NCI-H1048 (cell line): ENCODE measurements at places on chromosomes 7 and 10.

GRCh38 chr7:2040893-2041270 is 191.9 kb downstream of the MAD1L1 start:
- DNase-seq: no peak

GRCh38 chr7:13886356-13886755 is 103.1 kb downstream of the ETV1 start:
- DNase-seq: no peak

DNA sequence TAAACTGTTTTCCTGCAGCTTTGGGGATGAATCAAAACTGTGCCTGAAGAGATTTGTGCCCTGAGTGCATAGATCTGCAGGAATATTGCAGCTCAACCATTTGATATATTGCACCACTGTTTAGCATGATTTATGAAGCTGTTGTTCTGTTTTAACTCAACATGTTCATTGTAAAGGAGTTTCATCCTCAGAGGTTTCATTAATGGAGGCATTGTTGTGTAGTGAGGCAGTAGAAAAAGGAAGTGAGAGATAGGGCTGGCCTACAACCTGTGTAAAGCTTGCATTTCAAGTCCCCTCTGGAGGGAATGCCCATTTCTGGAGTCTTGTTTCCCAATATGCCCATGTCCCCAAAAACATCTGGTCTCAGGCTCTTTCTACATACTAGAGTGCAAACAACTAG is 67.5 kb downstream of the DNAJC12 start:
- DNase-seq: no peak

DNA sequence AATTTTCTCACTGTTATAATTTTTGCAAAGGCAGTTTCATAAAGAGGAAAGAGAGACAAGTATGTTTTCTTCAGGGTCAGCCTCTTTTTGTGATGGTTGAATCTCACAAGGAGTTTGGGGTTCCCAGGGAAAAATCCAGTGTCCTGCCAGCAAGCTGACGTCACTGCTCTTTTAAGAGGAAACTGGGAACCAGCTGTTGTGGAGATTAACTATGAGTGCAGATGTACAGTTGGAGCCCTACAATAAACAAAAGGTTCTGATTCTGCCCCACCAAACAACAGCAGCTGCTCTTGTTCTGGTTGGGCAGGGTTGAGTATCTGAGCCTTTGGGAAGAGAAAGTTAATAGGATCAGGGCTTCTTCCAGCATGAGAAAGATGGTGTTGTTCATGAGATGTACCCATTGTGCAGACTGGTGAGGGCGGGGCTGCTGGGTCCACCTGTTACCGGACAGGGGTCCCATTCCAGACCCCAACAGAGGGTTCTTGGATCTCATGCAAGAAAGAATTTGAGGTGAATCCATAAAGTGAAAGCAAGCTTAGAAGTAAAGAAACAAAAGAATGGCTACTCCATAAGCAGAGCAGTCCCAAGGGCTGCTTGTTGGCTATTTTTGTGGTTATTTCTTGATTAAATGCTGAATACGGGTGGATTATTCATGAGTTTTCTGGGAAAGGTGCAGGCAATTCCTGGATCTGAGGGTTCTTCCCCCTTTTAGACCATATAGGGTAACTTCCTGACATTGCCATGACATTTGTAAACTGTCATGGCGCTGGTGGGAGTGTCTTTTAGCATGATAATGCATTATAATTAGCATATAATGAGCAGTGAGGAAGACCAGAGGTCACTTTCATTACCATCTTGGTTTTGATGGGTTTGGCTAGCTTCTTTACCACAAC is 12.5 kb downstream of the PRF1 start:
- DNase-seq: no peak

GRCh38 chr7:29593459-29593858 is 29.8 kb downstream of the PRR15 start:
- no peak for DNase-seq

GRCh38 chr10:119863951-119864565 is 8.6 kb downstream of the MCMBP start:
- DNase-seq: no peak

- DNase-seq: no peak
Observed at GRCh38 chr7:121505021-121505420, 108.9 kb upstream of the FAM3C start.

GRCh38 chr10:84356928-84357327 is 28.5 kb downstream of the CCSER2 start:
- no peak for DNase-seq

DNA sequence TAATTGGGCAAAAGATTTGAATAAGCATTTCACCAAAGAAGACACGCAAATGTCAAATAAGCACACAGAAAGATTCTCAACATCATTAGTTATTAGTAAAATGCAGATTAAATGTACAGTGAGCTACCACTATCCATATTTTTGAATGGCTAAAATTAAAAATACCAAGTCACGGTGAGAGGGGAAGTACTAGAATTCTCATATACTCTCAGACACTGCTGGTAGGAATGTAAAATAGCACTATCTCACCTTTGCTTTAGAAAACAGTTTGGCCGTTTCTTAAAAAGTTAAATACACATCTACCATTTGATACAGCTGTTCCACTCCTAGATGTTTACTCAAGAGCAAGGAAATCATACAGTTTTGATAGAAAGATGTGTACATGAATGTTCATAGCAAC is 115.8 kb upstream of the CELF2 start:
- DNase-seq: no peak

DNA sequence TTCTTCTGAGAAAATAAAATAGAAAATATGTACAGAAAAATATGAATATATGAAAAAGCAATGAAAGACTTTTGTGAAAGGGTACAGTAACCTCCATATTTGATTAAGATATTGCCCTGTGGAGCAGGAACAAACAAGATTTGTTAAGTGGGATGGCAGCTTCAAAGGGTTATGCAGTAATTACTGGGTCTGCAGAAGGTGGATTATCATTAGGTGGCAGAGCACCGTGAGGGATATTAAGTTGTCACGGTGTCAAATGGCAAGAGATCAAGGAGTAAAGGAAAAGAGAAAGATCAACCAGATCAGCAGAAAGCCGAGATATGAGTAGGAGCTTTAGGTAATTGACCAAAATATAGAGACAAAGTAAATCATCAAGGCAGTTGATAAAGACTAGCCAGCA is 44.1 kb downstream of the DGKB start:
- no peak for DNase-seq

DNA sequence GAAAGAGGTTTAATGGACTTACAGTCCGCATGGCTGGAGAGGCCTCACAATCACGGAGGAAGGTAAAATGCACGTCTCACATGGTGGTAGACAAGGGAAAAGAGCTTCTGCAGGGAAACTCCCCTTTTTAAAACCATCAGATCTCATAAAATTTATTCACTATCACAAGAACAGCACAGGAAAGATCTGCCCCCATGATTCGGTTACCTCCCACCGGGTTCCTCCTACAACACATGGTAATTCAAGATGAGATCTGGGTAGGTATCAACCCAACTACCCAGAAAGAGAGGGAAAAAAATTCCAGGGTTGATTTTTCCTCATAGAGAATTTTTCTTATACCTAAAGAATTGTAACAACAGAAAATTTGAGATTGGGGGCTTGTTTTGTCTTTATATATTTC is 13.9 kb downstream of the RAPGEF5 start:
- DNase-seq: no peak

GRCh38 chr7:96826089-96826488 is 116.4 kb upstream of the SEM1 start:
- no peak for DNase-seq

DNA sequence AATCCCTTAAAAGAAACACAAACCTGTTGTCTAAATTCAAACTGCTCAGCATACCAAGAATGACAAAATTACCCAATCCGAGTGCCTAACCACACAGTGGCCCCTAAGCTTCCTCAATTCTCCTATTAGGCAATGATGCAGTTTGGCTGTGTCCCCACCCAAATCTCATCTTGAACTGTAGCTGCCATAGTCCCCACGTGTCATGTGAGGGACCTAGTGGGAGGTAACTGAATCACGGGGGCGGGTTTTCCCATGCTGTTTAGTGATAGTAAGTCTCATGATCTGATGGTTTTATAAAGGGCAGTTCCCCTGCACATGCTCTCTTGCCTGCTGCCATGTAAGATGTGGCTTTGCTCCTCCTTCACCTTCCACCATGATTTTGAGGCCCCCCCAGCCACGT is 21.9 kb downstream of the PSAP start:
- DNase-seq: no peak

DNA sequence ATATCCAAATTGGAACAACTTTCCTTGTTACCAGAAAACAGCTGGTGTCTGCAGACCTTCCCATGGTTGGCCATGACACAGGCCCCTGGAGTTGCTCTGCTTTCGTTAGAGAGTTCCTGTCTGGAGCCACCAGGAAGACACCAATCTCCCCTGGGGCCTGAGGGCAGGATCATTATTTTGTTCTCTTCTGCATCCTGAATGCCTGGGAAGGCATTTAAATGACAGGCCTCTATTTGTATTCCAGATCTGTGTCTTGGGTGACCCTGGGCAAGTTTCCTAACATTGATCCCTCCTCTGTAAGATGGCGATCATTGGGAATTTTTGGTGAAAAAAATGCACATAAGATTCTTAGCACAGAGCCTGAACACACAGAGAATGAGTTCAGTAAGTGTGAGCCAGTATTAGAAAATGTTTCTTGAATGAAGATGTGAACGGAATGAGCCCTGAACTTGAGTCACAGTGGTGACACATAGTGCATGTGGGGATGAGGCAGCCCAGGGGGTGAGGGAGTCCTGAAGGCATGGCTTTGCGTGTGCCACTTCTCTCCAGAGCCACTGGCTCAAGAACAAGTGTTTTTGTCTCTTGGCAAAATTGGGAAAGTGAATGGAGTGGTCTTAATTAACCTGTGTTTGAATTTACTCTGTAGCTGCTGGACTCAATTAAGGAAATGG is 28.4 kb downstream of the BMPER start:
- no peak for DNase-seq

GRCh38 chr10:127153181-127153580 is 43.2 kb downstream of the INSYN2A start:
- DNase-seq: no peak

DNA sequence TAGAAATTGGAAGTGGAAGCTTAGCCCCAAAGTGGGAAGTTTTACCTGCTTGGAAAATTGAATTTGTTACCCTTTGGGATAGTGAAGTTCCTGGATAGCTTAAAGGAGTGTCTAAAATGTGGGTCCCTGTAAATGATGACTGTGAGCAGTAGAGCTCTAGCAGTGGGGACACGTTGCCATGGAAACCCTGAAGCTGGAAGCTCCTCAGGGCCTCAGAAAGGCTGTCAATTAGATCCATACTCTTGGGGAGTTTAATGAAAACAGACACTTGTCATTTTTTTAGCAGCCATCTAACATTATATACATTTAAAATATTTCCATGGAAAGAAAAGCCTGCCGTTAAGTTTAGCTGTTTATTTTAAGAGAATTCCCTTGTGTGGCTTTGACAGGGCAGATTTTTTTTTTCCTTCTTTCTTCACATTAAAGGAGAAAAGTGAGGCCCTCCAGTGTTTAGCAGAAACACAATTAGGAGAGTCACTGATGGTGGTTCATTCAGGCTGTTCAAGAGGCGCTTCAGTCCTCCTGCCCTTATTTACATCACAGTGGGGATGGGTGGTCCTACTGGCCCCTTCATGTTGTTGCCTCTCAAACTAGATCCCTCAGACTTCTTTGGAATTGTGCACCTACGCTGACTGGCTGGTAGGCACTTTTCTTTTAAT is 518.4 kb downstream of the CCSER2 start:
- no peak for DNase-seq

GRCh38 chr10:97861097-97861750 is 11.6 kb downstream of the GOLGA7B start:
- no peak for DNase-seq

DNA sequence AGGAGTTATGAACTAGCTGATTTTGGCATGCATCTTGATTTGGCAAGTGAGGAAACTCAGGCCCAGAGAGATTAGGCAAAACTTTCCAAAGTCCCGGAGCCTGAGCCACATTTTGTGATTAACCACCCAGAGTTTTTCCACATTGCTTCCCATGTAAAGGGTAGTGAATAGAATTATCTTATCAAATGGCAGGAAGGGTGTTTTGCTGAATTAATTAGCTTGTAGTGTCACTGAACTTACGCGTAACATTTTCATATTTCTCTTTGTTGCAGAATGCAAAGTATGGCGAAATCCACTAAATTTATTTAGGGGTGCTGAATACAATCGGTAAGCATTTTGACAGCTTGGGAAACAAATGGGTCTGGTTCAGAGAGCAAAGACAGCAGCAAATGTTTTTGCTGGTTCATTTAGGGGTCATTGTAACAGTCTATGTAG is 176.2 kb downstream of the ST7 start:
- DNase-seq: no peak

- DNase-seq: no peak
Observed at GRCh38 chr7:28754027-28754426, 204.1 kb downstream of the TRIL start.

DNA sequence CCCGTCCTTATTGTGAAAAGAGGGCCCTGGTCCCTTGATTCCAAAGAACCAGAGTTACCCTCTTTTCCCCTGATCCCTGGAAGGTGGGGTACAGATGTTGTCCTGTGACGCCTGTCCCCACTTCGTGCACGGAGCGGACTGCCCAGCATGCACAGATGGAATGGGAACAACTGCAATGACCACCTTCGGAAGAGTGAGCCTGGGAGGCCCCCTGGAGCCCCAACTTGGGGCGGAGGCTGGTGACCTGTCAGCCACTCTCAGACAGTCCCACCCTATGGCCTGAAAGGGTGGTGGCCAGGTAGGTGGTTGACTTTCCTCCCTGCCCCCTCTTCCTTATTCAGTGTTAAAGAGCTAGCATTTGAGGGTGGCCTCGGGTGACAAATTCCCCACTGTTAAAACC is 196.6 kb upstream of the GALNT17 start:
- no peak for DNase-seq

GRCh38 chr10:12690525-12691126 is 310.9 kb downstream of the CCDC3 start:
- no peak for DNase-seq

DNA sequence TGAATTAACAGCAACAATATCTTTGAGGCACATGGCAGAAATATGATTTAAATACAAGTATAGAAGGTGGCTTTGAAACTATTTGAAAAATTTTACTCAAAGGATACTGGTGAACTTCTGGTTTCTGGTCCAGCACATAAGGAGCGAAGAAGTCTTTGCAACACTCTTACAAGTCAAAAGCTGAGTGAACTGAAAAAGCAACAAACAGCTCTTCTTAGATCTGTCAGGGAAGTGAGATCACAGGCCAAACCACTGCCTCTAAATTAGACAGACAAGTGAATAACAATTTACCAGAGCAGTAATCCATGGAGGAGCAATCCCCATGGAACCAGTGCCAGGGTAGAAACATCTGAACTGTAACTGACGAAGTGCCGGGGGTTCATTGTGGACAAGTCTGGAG is 9.6 kb upstream of the VWC2 start:
- no peak for DNase-seq
